ENCODE measurements at places on chromosomes 2 and 18.

DNA sequence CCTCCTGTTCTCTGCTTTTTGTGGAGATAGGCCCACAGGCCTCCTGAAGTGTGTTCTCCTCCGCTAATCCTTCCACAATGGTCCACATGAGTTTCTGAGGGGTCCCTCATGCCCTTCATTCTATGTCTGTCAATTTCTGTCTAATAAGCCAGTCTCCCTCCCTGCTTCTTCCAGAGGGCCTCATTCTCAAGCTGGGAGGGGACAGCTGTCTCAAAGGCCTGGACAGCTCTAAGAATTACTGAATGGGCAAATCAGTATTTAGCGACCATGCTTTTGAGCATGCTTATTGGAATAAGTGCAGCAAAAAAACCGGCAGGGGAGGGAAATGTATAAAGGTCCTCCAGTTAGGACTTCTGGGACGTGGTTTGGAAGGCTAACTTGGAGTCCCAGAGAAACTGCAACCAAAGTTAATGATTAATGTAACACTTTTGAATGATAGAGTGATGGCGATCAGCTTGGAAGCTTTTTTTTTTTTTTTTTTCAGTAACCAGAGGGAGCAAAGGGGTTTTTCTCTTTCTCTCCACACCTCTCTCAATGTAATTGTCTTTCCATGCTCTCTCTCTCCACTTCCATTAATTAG lies 890.7 kb upstream of the POU3F3 start:
- no peak for DNase-seq

- no peak for DNase-seq
Observed at GRCh38 chr2:118642501-118642900, 204.9 kb downstream of the EN1 start.

GRCh38 chr2:71552861-71553301 lies 99.5 kb downstream of the DYSF start:
- DNase-seq: no peak

- no peak for DNase-seq
Observed at GRCh38 chr2:118880501-118880900, 33.1 kb upstream of the EN1 start.

GRCh38 chr2:149346272-149346671 lies 15.9 kb downstream of the LYPD6 start:
- DNase-seq: no peak

GRCh38 chr2:8679567-8679826 lies 2.4 kb upstream of the ID2 start:
- no peak for DNase-seq

DNA sequence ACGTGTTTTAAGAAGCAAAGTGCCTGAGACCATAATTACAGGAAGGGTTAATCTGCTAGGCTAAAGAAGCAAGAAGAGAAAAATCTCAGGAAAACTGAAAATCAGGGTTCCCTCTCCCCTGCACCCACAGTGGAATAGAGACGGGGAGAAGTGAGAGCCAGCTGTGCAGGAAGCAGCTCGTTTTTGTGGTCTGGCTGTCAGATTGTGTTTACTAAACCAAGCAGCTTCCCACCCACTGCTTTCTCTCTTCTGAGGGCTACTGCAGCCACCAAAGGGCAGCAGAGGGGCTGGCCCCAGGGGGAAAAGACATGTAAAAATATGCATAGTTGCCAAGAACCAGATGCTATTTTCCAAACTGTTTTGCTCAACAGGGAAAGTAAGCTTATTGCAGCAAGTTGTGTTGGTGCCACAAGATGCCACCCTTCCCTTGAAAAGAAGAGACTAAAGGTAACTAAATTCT lies 72.6 kb upstream of the THUMPD2 start:
- no peak for DNase-seq

DNA sequence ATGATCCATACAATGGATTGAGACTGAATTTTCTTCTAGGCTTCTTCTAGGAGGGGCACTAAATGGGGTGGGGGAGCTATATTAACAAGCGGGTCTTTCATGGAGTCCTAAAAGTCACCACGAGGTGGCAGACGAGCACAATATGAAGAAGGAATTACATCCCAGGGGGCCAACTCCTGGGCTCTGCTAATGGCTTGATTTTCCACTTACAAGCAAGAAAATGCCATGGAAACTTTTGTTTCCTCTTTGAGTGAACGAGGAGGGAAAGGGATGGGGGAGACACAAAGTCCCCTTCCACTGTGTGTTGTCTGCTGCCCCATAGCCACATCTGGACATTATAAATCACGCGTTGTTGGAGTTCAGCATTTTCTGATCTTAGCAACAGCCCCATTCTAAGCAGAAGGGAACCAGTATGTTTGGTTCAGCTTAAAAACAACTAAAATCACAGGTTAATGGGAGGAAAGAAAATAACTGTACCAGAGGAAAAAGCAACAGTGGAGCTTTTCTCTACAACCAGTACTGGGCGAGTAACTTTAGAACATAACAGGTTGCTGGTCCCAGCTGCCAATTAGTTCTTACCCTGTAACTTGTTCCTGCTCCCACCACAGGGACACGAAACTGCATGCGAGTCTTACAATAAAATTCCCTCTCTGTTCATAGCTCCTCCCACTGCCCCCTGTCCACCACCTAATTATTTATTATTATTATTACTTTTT lies 285.0 kb upstream of the PARD3B start:
- DNase-seq: no peak

DNA sequence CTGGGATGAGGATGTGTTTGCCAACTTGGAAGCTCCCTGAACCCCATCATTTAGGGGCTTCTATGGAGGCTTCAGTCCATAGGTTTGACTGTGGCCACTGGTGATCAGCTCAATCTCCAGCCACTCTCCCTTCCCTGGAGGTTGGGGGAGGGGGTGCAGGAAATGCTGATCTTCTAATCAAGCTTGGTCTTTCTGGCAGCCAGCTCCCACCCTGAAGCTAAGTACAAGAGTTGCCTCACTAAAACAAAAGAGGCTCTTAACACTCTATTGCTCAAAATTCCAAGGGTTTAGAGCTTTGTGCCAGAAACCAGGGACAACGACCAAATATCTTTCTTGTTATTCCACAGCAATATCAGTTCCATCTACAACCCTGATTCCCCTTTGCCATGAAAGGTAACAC lies 19.4 kb upstream of the MPPE1 start:
- DNase-seq: no peak

GRCh38 chr2:64748561-64748960 lies 94.8 kb upstream of the SERTAD2 start:
- DNase-seq: no peak

DNA sequence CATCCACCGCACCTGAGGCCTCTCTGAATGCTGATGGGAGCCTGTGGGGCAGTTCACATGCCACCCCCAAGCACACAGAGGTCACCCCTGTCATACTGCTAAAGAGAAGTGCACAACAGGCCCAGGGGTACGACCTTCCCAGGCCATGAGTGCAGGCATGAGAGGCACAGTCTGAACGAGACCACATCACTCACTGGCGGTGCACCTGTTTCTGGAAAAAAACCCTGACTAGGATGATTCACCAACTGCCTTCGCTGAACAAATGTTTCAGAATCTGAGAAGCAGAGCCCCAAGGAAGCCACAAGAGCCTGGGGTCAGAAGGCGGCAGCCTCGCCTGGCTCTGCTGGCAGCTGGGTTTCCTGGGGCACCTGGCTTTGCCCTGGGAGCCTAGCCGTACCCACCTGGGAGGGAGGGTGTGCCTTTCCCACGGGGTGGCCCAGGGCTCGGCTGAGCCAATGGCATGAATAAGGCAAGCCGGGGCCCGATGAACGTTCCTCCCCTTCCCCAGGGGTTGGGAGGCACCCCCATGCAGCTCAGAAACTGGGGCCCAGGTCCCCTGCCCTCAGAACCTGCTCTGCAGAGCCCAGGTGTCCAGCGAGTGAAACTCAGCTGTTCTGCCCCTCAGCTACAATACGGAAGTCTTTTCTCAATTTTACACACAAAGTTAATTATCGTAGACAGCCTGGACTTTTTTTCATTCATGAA lies 73.8 kb downstream of the HDAC4 start:
- DNase-seq: peak; percentile 35

DNA sequence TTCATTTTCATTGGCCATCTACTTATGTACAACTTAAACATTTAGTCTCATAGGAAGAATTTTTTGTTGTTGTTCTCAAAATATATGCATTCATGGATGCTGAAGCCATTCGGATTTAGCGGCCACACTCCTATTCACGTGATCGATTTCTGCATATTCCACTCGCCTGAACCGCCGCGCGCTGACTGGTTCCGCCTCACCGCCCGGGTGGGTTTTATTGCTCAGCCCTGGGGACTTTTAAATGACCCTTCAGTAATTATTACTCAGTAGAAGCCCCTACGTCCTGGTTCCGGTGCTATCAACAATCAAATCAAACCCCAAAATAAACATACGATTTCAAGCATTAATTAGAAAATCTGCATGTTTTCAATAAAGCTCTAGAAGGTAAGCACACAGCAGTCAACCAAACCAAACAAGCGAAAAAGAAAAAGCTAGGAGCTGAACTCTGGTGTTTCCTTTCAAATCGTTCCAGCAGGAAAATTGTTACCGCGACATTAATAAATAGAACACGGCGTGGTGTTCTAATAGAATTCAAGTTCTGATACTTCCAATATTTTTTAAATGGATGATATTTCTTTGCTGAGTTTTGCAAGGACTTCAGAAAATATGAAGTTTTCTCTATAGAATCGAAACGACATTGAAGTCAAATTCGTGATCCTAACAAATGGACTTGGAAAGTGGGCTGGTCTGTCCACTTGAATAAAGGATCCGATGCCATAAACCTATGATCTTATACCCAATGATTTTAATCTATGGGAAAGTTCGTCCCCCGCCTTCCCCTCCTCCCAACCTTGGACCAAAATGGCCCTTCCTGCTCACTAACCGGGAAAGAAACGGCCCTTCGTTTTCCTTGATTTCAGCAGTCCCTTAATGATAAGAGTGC lies 9.3 kb downstream of the PAX3 start:
- DNase-seq: no peak

DNA sequence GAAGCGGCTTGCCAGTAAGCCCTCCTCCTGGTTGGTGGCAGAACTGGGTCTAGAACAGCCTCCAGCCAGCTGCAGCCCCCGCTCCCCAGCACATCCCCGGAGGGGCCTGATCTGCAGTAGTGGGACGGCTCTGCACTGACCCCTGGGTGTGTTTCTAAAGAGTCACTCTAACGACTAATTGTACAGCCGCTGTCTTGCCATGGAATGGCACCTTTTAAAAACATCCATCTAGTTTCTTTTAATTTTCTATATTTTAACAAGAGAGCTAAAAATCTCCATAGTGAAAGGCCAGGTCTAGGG lies 82.0 kb downstream of the MTCL1 start:
- no peak for DNase-seq

DNA sequence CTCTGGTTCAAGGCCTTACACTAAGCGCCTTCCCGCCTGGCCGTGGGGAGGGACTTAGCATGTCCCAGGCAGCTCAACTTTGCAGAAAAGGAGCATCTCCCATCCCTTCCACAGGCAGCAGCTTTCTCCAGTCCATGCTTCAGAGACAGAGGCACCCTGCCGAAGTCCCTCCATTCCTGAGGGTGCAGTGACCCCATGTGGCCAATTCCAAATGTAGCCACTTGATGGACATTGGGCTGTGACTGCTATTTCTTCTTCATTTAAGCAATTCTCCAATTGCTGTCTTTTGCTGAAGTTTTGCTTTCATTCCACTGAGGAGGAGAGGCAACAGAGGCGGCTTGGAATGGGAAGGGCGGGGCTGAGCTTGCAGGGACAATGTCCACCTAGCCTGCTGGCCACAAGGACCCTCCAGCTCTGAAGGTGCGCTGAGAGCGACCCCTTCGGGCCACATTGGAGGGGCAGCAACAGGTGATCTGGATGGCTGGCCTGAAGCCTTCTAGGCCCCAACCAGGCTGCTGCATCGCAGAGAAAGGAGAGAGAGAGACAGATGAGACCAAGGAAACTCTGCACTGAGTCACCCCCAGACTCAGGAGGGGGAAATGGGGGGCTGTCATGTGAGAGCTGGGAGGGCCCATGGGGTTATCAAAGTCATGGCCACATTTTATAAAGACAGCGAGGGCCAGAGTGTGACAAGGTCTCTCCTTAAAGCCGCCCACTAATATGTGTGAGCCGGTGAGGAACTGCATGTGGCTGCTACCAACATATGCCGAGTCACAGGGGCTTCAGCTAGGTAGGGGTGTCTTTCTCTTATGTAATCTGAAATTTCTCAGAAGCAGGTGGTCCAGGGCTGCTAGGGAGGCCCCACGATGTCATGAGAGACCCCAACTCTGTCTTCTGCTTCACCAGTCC lies 61.3 kb downstream of the LONRF2 start:
- no peak for DNase-seq

DNA sequence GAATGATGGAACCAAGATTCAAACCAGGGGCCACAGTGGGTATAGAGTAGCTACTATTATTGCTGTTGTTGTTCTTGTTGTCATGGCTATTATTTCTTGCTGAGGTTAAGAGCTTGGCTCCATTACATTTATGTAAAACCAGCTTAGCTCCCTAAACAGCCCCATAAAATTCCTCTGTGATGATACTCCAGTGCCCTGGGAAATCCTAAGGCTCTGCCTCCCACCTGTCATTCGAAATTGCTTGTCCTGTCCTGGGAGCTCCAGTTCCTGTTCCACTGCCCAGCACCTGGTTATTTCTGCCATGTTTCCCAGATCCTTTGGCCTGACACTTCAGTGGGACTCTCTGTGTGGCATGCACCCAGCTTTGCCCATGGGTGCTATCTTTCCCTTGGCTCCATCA lies 27.8 kb upstream of the NCOA1 start:
- no peak for DNase-seq

GRCh38 chr2:72781480-72781879 lies 44.4 kb downstream of the EXOC6B start:
- no peak for DNase-seq

- no peak for DNase-seq
Observed at GRCh38 chr2:709138-709765, 32.0 kb upstream of the TMEM18 start.

- no peak for DNase-seq
Observed at GRCh38 chr2:69298261-69298660, 88.8 kb downstream of the GFPT1 start.

- no peak for DNase-seq
Observed at GRCh38 chr18:66136039-66136438, 385.2 kb downstream of the CDH7 start.

- no peak for DNase-seq
Observed at GRCh38 chr2:211251016-211251415, 694.6 kb downstream of the CPS1 start.

- DNase-seq: no peak
Observed at GRCh38 chr2:73984922-73985307, 205 bp downstream of the TET3 start.

- no peak for DNase-seq
Observed at GRCh38 chr2:151111599-151112278, 149.9 kb downstream of the RBM43 start.

- no peak for DNase-seq
Observed at GRCh38 chr2:238019962-238020361, 40.8 kb upstream of the SCLY start.

GRCh38 chr2:127695491-127696472 lies 5.5 kb upstream of the SFT2D3 start:
- DNase-seq: no peak

DNA sequence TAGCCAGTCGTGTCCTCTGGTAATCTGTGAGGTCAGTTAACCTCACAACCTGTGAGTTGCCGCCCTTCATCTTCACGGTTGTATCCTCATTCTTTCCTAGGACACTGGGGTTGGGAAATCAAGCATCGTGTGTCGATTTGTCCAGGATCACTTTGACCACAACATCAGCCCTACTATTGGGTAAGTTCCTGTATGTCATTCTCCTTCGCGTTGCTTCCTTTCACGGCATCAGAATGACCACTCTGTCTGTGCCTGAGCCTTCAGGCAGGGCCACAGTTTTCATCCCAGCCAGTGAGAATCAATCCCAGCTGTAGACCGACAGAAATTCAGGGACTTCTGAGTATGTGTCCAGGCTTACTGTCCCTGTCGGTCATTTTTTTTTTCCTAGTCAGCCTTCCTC lies 67.1 kb downstream of the RAB31 start:
- no peak for DNase-seq

- DNase-seq: no peak
Observed at GRCh38 chr2:202178346-202178958, 59.9 kb downstream of the SUMO1 start.
